ENCODE measurements at places on chromosomes 7 and 10.

GRCh38 chr7:82327898-82328297, 115.7 kb downstream of the CACNA2D1 start:
- DNase-seq = no peak

GRCh38 chr7:130114776-130115175, 44.4 kb downstream of the KLHDC10 start:
- DNase-seq = no peak

GRCh38 chr7:157564517-157565177, 227.8 kb downstream of the DNAJB6 start:
- DNase-seq = no peak

- no peak for DNase-seq
Observed at GRCh38 chr7:64651632-64652165, 14.2 kb upstream of the ZNF107 start.

DNA sequence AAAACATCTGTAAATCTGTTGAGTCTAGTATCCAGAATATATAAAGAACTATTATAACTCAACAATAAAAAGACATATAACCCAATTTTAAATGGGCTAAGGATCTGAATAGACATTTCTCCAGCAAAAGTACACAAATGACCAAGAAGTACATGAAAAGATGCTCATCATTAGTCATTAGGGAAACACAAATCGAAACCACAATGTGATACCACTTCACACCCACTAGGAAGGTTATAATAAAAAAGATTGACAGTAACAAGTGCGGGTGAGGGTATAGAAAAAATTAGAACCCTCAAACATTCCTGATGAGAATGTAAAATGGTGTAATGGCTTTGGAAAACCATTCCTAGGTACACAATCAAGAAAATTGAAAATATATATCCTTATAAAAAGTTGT, 4.1 kb downstream of the XPNPEP1 start:
- DNase-seq = no peak

GRCh38 chr10:81957976-81958375, 83.0 kb downstream of the NRG3 start:
- DNase-seq = no peak
